T-cell (primary cell): ENCODE measurements at places on chromosomes 16 and 17.

- no peak for DNase-seq
These were observed 4.4 kb downstream of the TBX6 start for GRCh38 chr16:30087181-30087898.

DNA sequence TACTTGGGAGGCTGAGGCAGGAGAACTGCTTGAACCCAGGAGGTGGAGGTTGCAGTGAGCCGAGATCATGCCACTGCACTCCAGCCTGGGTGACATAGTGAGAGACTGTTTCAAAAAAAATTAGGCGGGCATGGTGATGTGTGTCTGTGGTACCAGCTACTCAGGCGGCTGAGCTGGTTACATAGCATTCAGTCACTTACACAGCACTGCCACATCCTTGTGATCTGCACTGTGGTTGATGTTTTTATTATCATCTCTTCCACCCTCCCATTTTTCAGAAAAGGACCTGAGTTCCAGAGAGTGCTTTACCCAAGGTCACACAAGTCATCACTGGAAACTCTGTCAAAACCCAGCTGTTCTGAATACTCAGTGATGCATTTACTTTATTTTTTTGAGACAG is 14.8 kb upstream of the KPNB1 start:
- no peak for DNase-seq

- DNase-seq: no peak
These were observed 120.9 kb downstream of the BCAS3 start for GRCh38 chr17:60798576-60798975.

DNA sequence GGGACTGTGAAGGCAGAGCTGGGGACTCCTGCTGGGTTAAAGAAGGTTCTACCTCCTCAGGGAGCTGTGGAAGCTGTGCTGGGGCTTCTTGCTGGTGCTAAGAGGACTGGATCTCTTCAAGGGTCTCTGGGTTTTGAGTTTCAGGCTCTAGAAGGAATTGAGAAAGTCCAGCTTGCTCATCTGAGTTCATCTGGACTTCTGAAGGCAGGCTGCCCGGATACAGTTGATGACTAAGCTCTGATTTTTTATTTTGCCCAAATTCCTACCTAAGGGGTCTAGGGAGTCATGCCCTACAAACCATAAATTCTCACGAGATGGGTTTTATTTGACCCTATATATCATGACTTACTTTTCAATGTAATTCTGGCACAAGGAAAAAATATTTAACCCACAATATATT is 46.8 kb upstream of the TMEM97 start:
- no peak for DNase-seq

DNA sequence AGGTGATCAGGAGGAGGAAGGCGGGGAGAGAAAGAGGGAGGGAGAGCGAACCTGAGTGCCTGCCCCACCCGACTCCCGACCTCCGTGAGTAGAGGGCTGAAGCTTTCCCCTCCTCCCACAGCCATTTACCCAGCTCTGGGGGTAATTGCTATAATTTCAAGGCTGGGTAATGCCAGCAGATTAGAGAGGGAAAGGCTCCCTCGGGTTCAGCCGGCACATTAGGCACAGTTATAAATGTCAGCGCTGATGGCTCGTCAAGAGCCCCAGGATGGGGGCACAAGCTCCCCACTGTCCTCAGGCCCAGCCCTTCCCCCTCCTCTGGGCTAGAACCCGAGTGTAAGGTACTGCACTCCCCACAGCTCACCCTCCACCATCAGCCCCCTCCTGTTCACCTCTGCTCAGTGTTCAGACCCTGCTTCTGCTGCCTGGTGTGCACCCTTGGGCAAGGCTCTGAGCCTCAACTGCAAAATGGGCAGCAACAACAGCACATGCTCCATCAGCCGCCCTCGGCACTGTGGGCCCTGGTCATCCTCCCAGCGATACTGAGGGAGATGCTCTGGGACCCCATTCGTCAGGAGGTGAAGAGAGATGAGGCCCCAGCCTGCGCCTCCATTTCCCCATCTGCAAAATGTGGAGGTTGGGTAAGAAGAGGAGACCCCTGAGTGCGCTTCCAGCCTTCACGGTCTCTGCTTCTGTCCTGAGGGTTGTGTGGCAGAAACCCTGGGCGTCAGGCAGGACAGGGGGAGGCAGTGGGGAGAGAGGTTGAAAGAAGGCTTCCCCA is 77.2 kb downstream of the NT5M start:
- DNase-seq: no peak

DNA sequence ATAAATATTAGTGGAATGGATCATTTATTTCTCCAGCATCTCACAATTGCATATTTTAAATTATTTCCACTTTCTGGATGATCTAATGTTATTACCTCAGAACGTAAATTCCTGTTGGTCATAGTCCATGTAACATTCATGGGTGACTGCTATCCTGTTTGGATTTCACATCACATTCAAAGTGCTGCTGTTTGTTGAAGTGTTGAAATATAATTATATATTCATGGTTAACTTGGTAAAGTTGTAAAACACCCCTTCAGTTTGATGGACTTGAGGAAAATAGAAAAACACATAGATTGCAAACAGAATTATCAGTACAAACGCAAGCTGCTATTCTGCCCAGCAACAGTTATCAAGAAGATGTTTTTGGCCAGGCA is 59.6 kb downstream of the TANGO6 start:
- DNase-seq: no peak

DNA sequence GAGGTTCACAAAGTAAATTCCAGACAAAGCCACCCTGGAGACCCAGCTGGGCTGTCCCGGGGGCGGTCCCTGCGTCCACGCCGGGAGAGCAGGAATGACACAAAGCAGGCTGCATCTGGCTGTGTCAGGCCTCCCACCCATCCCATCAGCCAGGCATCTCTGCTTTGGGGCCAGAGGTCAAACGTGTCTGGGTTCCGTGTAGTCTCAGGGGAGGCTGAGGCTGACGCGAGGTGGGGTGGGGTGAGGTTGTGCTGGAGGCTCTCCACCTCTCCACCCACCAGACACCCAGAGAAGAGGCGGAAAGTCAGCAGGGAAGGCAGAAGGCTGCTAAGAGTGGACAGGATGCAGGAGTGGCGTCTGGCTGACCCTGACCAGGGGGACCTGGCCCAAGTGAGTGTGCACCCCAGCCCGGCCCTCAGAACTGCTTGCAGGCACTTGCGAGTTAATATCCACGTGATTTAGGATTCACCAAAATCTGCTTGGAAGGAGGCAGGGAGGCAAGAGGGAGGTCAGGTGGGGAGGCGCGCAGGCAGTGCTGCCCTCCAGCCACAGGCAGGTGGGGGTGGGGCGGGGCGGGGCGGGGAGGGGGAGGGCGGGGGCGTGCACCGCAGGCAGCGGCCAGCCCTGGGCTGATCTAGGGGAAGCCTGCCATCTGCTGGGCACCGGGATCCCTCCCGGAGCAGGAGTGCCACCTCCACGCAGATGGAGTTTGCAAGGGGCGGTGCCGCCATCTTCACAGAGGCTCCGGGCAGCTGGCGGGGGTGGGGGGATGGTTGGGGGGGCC is 44.3 kb downstream of the TBC1D16 start:
- DNase-seq: peak; percentile 81

- DNase-seq: no peak
These were observed 226.5 kb downstream of the PMP22 start for GRCh38 chr17:15038656-15039055.
